A549 treated with GW870086 at 1 μM for 4 hours (cell line): ENCODE measurements at places on chromosomes 11 and 22. TPM values are rescaled to one million over a fixed set of nuclear protein-coding genes. Genes with fewer than 3 reads are reported as not detected.

The PGA5 gene
- total RNA-seq, result not detected in 5 replicates

The MED15 gene
- 51.5 to 66.4 TPM (median 60.9 TPM) in 5 replicates for total RNA-seq

The CNTN5 gene
- total RNA-seq, result not detected in 5 replicates

The PKDREJ gene
- total RNA-seq, result not detected in 5 replicates

The GSTT2B gene
- 0.26 to 0.54 TPM (median 0.37 TPM) in 4 of 5 replicates, not detected in the other for total RNA-seq

The OR52E8 gene
- not detected in 5 replicates for total RNA-seq

The TRIM51 gene
- not detected in 5 replicates for total RNA-seq

The KCTD14 gene
- 1.7 to 2.1 TPM (median 2.0 TPM) in 5 replicates for total RNA-seq

The MRGPRE gene
- 0.14 to 0.17 TPM in 2 of 5 replicates, not detected in the others for total RNA-seq

The ZP1 gene
- 0.13 to 0.32 TPM (median 0.29 TPM) in 3 of 5 replicates, not detected in the others for total RNA-seq
